Cardiac septum (tissue), 1 donor: ENCODE measurements at places on chromosomes 6 and 20.

GRCh38 chr6:106397431-106397830 lies 36.9 kb downstream of the CRYBG1 start:
- DNase-seq, result no peak

- no peak for DNase-seq
Measured at GRCh38 chr20:63344616-63345327, 16.4 kb downstream of the CHRNA4 start.

GRCh38 chr20:19956976-19957375 lies 60.2 kb upstream of the NAA20 start:
- no peak for DNase-seq

DNA sequence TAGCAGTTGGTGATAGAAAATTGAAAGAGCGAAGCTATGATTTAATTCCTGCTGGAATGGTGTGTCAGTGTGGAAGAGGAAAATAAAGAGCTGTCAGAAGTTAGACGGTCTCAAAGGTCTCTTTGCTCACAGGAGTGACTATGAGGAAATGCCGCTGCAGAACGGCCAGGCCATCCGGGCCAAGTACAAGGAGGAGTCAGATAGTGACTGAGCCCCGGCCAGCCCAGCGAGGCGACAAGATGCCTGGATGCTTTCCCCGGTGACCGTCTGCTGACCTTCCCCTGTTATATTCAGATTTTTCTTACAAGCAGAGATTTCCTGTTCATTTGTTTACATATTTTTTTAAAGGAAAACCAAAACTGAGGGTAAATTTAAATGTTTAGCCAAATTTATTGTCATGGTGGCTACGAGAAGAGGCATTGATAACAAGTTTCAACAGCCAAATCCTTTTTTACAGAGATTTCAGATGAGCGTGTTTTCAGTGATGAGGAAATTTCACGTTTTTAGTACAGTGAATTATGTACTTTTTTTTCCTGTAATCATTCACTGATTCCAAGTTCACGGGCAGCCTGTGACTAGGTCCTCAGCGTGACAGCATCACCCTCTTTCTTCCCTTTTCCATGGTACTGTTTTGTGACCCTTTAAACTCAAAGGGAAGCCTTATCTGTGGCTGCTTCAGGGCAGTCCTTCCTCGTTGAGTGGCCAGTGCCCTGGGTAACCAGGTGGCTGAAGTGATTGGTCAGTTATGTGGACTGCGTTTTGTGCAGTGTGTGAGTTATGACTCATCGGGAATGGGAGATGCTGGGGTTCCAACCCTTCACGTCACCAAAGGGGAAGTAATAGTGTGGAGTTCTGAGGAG lies 12.6 kb downstream of the DYNLT1 start:
- peak; percentile 89 for DNase-seq

DNA sequence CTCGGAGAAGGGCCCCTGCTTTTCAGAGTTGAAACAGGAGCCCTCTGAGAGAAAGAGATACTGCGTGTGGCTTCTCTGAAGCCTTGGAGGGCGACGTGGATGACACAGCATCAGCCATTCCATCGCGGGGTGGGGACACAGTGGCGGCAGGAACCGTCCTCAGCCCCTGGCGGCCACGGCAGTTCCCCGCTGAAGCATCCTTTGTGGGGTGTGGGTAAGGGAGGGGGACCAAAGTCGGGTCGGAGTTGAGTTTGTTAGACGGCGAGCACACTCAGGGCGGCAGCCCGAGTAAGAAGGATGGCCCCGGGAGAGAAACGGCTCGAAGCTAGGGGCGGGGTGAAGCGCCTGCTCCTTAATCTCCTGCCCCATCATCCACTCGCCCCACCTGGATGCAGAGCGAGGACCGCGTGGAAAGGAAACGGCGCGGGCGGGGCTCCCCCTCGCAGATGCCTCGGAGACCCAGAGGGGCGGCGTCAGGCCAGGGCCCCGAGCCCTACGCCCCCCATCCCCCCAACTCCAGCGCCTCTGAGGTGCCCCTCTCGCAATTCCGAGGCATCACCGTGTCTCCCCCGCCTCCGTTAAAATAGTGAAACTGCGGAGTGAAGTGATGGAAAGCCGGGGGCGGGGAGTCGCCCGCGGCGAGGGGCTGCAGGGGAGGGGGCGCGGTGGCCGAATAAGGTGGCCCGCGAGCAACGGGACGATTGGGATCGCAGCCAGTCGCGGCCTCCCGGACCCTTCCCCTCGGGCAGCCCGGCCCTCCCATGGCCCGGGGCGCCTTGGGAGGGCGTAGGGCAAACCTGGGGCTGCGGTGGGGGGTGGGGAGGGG lies 796 bp upstream of the RREB1 start:
- peak; percentile 78 for DNase-seq

- DNase-seq, result no peak
Measured at GRCh38 chr20:57980506-57980905, 247.9 kb downstream of the ANKRD60 start.

GRCh38 chr6:11702089-11702488 lies 76.5 kb downstream of the ADTRP start:
- no peak for DNase-seq

- DNase-seq, result peak; percentile 78
Measured at GRCh38 chr20:63740070-63740626, 572 bp downstream of the SLC2A4RG start.

DNA sequence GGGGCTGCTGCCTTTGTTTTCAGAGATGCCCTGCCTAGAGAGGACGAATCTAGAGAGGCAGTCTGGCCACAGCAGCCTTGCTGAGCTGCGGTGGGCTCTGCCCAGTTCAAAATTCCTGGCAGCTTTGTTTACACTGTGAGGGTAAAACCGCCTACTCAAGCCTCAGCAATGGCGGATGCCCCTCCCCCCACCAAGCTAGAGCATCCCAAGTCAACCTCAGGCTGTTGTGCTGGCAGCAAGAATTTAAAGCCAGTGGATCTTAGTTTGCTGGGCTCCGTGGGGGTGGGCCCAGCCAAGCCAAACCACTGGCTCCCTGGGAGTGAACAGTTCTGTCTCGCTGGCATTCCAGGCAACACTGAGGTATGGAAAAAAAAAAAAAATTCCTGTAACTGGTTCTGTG lies 970.9 kb downstream of the TBC1D32 start:
- DNase-seq, result no peak

GRCh38 chr6:13918686-13919250 lies 6.0 kb upstream of the RNF182 start:
- DNase-seq, result no peak

DNA sequence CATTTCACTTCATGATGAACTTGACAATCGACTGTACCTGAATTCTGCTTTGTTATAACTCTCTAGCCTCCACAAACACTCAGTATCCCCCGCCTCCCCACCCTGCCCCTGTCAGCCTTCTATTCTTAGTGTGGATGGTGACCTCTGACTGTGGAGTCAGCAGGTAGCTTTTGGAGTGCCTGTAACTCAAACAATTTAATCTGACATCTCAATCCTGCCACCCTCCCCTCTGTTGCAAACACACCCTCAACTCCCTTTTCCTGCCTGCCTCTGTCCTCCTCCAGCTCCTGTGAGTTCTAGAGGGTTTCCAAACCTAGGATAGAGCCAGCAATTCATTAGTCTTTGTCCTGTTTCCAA lies 20.3 kb downstream of the DAAM2 start:
- DNase-seq, result no peak

- DNase-seq, result no peak
Measured at GRCh38 chr20:46485431-46485830, 27.9 kb downstream of the ZNF334 start.
